ENCODE measurements at places on chromosomes 5 and 9.

- no peak for DNase-seq
Observed at GRCh38 chr5:143390941-143391340, 12.5 kb downstream of the NR3C1 start.

GRCh38 chr5:78607864-78608263 lies 40.7 kb downstream of the LHFPL2 start:
- DNase-seq = no peak

- DNase-seq = no peak
Observed at GRCh38 chr9:124929464-124929863, 11.4 kb downstream of the GOLGA1 start.

GRCh38 chr9:84834426-84834825 lies 164.9 kb downstream of the NTRK2 start:
- no peak for DNase-seq

DNA sequence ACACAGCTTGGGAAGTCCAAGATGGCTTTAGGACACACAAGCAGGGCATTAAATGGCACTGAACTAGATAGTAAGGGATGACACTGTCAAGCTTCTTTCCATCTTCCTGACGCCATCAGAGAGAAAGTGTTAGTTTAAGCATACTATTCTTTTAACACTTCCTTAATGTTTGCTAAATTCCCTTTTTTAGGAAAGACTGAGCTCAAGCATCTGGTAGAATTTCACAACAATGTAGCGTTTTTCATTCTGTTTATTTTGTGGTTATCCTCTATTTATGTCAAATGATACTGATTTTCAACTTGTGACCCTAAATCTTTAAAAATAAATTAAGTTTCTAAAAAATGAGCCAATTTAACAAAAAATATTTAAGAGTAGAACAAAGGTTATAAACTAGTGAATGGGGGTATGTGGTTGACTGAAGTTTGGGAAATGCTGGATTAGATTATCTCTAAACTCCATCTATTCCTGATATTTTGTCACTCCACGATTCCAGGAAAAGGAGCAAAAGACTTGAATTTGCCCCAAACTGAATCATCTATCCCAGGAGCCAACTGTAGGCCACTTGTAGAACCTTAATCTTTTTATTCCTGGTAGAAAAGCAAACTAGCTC lies 147.4 kb upstream of the KLF9 start:
- DNase-seq = no peak

- DNase-seq = no peak
Observed at GRCh38 chr5:163809473-163809872, 304.1 kb downstream of the MAT2B start.

GRCh38 chr9:114174876-114175771 lies 19.8 kb downstream of the COL27A1 start:
- peak; percentile 60 for DNase-seq

- DNase-seq = no peak
Observed at GRCh38 chr5:125501396-125501795, 755.0 kb upstream of the ZNF608 start.

GRCh38 chr5:59799668-59800346 lies 93.7 kb downstream of the PDE4D start:
- peak; percentile 15 for DNase-seq

GRCh38 chr5:133455676-133456075 lies 156.7 kb downstream of the FSTL4 start:
- no peak for DNase-seq

DNA sequence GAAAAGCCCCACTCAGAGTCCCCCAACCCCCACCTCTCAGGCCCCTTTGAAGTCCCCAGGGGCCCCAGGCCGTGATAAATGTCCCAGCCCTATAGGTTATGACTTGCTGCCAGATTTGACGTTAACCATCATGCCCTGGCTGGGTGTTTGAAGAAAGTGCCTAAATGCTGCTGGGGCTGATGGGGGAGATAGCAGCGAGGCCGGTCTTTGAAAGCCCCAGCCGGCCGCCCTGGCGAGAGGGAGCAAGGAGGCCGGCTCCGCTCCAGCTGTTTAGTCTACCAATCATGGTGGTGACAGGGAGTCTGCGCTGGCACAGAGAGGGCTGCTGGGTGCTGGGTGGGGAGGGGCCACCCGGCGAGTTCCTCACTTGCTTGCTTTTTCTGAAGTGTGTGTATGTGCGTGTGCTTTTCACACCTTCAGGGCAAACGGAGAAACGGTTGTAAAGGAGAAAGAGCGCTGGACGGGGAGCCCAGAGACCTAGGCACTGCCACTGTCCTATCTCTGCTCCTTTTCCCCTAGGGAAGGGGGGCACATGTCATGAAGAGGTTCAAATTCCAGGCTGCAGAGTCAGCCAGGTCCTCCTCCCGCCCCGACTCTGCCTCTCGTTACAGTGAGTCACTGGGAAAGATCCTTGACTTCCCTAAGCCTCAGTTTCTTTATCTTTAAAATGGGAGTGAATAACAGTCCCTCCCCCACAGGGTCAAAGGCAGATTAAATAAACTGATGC lies 126.1 kb upstream of the HAND1 start:
- no peak for DNase-seq

GRCh38 chr9:15211160-15211814 lies 95.7 kb downstream of the TTC39B start:
- peak; percentile 87 for DNase-seq

- DNase-seq = no peak
Observed at GRCh38 chr5:96566833-96567587, 95.2 kb upstream of the CAST start.

DNA sequence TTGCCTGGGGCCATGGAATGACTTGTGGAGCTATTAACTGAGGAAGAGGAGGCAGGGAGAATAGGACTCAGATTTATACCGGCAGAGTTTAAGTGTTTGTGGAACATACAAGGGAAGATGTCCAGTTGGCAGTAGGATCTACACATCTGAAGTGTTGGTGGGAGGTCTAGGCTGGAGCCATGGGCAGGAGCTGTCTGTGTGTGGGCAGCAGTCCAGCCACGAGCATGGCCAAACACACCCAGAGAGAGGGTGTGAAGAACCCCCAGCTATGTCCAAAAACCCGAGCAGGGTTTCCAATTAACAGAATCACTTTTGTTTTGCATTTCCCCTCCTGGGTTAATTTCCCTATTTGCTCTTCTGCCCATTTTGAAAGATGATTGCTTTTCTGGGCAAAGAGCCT lies 393.7 kb downstream of the CDK5RAP2 start:
- DNase-seq = no peak

DNA sequence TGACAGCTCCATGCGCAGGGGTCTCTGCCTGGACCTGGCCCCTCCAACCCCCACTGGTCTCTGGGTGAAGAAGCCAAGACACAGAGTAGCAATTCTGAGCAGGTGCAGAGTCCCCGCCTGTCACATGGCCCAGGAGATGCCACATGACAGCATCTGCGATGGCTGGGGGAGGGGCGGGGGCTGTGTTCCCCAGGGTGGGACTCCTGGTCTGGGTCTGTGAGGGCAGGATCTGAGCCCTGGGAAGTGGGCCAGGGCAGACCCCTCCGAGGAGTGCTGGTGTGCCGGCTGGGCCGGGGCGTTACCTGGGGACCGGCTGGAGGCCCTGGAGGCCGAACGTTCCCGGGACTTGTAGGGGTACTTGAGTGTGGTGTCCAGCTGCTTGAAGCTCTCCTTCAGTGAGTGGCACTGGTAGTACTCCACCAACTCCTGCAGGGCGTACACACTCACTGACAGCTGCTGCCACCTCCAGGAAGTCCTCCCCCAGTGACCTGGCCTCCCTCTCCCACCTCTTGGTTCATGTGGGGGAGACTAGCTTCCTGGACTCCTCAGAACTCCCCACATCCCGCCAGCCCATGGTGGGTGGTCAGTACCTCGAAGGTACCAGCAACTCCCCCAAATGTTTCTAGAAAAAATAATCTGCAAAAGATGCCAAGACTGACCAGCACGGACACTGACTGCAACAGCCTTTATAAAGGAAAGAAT lies 32.1 kb upstream of the SARDH start:
- peak; percentile 12 for DNase-seq

DNA sequence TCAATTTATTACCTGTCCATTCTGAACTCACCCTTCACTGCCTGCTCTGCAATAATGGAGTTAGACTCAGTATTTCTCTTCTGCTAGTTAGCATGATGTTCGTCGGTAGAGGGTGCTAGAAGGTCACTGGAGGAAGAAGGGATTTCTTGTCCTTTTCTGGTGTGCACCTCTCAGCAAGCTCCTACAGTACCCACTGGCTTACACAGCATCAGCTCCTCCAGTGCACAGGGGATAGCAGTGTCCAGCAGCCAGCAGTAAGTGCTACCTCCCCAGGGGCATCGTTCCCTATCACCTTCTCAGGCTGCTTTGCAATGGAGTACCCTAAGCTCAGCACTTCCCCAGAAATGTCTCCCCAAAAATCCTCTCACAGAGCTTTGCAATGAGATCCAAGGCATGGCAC lies 45.9 kb upstream of the APC start:
- DNase-seq = no peak

- DNase-seq = no peak
Observed at GRCh38 chr9:126527109-126527825, 86.5 kb upstream of the LMX1B start.

DNA sequence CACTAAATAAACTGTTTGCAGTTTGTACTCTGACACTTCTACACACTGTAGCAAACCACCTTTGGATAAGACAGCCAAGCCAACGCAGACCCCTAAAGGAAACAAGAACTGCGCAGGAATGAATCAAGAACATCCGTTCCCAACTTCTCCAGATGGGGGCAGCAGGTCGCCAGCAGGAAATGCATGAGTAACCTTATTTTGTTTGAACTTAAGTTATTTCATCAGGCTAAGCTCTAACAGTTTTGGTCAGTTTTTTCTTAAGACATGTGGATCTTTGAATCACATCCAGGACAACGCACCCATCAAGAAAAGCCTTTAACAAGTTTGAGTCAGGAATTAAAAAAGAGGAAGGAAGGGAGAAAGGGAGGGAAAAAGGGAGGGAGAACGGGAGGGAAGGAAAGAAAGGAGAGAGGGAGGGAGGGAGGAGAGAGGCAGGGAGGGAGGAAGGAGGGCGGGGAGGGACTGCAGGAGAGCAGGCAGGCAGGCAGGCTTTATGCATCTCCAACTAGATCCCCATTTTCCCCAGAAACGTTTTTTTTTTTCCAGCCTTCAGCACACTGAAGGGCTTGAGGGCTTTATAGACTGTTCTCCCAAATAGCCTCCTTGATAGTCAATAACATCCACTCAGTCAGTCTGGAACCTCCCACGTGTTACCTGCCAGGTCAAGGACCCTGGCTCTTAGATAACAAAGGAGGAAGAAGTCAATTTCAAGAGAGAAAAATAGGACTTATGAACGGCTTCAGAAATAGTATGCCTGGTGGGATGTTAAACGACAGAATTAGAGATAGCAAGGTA lies 22.2 kb downstream of the BHMT start:
- DNase-seq = peak; percentile 68

DNA sequence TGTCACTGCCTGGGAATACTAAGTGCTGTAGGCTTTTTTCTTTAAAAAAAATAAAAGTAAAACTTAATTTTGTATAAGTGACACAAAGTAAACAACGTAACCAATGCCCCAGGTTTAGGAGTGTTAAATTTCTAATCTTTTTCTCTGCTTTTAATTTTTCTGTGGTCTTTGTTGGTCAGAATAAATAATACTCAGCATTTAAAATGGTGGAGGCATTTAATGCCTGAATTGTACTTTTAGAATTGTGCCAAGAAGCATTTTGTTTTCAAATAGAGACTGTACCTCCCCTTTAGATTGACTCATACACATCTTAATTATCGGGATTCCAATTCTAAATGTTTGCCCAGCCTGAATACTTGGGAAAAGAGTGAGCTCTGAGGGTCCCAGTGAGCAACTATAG lies 1.6 kb downstream of the DMXL1 start:
- DNase-seq = no peak

DNA sequence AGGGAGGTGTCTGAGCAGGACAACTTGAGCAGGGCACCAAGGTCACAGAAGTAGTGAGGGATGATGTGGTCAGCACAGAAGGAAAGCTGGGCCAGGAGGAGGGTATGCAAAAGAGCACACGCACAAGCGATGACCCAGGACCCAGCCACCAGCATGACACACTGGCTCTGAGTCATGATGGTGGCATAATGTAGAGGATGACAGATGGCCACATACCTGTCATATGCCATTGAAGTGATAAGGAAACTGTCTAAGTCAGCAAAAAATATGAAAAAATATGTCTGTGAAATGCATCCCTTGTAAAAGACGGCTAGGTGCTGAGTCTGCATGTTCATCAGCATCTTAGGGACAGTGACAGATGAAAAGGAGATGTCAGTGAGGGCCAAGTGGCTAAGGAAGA lies 380 bp downstream of the OR1J1 start:
- DNase-seq = no peak

DNA sequence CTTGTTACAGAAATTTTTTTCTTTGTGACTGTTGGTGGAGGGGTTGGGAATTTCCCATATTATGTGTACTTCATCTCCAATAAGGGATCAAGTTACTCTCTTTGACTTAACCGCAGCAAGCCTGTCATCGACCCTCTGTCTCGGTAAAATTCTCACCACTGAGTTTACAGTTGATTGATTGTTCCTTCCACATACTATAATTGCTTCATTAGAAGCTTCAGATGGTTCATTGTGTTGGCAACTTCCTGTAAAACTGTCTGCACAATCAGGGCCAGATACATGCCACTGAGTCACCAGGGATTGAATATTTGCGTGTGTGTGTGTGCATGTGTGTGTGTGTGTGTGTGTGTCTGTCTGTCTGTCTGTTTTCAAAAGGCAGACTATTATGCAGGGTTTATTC lies 176.6 kb downstream of the ZNF462 start:
- no peak for DNase-seq

- DNase-seq = no peak
Observed at GRCh38 chr9:89770531-89771174, 165.8 kb downstream of the GADD45G start.

- DNase-seq = no peak
Observed at GRCh38 chr9:70574151-70574837, 159.8 kb upstream of the KLF9 start.

DNA sequence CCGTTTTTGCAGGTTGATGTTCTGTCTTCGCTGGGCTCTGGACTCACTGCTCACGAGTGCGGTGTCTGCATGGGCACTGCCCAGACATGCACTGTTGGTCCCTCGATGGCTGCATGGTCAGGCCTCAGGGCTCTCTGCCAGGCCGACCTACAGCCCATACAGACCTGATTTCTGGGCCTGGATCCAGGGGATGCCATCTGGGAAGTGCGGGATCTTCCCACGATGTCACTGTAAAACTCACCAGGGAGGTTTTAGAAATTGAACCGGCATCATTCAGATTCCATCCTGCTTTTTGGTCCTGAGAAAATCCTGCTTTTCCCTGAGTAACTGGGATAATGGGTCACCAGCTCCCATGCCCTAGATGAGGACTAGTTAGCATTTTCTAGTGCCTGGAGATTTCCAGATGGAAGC lies 9.1 kb downstream of the S1PR3 start:
- no peak for DNase-seq

DNA sequence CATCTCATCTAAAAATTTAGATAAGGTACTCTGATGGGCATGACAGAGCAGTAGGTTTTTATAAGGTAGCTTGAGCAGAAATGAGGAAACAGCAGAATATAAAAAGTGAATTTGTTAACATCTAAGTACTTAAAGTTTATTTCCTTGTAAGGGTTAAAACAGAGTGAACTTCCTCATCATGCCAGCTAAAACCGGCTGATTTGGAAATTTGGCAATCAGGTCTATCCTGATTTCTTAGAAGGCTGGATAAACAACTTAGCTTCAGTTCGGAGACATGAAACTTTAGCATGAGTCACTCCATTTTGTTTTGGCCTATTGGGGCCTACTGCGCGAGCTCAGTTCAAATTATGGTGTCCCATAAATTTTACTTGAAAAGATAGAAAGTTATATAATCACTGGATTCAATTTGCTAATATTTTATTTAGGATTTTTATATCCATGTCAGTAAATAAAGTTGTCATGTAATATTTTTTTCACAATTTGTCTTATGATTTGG lies 241.6 kb upstream of the RORB start:
- DNase-seq = no peak

GRCh38 chr5:163915481-163915961 lies 410.1 kb downstream of the MAT2B start:
- no peak for DNase-seq
